D721Med (cell line): ENCODE measurements at places on chromosomes 7 and 10.

DNA sequence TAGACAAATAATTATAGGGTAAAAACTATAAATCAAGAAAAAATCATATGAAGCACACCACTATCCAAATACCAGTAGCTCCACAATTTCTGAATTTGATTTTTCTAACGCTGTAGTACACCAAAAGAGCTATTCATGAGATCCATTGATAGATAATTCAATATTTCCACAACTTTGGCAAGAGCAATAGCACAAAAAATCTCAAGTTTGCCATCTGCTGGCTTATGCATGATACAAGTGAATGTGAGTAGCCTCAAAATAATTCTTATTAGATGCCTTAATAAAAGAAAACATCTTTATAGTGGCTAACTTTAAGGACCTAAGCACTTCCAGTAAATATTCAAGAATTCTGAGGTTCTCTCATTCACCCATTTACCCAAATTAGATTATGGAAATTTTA lies 2.2 kb upstream of the TMEM196 start:
- DNase-seq, result no peak

DNA sequence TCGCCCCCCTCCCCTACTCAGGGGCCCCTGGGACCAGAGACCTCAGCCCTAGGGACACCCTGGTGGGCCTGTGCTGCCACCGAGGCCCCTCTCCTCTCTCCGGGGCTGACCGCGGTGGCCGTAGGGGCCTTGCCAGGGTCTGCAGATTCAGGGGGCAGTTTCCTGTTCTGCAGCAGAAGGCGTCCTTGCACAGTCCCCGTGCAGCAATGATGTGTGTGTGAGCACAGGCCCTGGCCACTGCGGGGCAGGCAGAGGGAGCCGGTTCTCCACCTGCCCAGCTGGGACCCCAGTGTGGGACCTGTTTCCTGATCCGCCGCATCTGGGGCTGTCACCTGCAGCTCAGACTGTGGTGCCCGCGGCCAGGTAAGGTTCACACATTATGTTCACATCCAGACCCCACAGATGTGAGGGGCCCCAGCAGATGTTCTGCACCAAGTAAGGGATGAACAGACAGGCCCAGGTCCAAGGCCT lies 60.7 kb upstream of the DNAJB6 start:
- DNase-seq, result no peak

GRCh38 chr10:35463878-35464277 lies 127.6 kb downstream of the CCNY start:
- DNase-seq, result no peak

DNA sequence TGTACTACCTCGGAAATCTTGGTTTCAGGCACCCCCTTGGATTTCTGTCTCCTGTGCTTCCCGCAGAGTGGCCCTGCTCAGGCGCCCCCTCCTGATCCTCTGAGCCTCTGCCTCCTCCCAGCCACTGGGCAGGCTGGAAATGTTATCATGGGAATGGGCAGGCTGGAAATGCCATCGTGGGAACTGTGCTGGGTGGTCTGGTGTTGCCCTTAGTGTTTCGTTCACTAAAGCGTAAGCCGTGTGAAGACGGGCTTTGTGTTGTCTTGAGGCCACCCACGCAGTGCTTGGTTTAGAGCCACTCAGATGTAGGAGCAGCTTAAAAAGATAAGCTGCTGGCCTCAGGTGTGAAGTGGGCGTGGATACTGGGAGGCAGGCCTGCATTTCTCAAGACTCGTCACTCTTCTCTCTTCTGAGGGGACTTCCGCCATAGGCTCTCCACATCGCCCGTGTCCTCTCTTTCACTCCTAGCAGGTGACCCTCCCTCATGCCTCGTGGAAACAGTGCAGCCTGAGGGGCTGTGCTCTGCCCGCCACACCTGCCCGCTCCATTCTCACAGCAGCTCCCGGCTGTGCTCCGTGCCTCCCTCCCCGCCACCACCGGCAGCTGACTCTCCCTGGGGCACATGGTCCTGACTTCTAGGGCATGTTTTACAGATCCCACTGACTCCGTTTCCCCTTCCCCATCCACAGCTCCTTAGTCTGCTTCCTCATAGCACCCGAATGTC lies 28.5 kb downstream of the PPP2R2D start:
- DNase-seq, result no peak
